Gastroesophageal sphincter (tissue), 4 donors: ENCODE measurements at places on chromosomes 7 and 10. TPM values are rescaled to one million over a fixed set of nuclear protein-coding genes. Genes with fewer than 3 reads are reported as not detected.

Gene UFSP1
- 9.2 TPM for total RNA-seq

Gene TAS2R3
- total RNA-seq: not detected

Gene POLR2J3
- total RNA-seq: 25.7 TPM

- no peak for ATAC-seq
Observed at GRCh38 chr7:44982535-44982923, 3.7 kb upstream of the MYO1G start.

Gene MBL2
- total RNA-seq: not detected
